ENCODE measurements at places on chromosomes 4 and X.
A peak's percentile ranks its signal among the peaks of the same experiment; 100 is the strongest.

DNA sequence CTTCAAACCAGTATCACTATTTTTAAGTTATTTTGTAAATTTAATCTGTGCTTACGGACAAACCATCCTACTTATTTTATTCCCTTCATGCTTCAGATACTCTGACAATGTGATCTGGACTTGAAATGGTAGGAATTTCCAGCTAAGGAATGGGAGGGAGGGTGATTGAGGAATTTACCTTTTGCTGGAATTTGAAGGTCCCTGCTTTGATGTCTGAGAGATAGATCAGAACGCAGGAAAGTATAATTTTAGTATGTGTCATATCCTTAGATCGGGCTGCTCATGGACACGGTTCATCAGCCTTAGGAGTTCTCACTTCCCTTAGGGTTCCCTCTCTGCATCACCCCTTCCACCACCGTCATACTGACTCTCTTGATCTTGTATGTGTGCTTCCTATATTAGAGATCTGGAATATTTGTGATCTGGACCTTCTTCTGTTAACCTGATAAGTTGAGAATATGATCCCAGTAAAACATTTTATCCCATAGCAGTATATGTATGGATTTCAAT, 16.8 kb downstream of the OCRL start:
- no peaks in the 10 kb centered on the region for H3K4me1 ChIP-seq
- H3K27me3 ChIP-seq, result no peaks in the 10 kb centered on the region
- H3K36me3 ChIP-seq, result peaks cover 17% of the 10 kb centered on the region

GRCh38 chr4:137608085-137608484, 75.8 kb upstream of the PCDH18 start:
- H3K27me3 ChIP-seq, result no peaks in the 10 kb centered on the region
- peak; percentile 39 for DNase-seq
- peaks cover 6% of the 10 kb centered on the region for H3K4me1 ChIP-seq
- no peak overlapping the region for H3K4me3 ChIP-seq
- no peaks in the 10 kb centered on the region for H3K36me3 ChIP-seq
- H3K27ac ChIP-seq, result peak overlapping the region; percentile 27

GRCh38 chrX:2457289-2458133, 43.3 kb downstream of the DHRSX start:
- DNase-seq, result no peak
- H3K27me3 ChIP-seq, result no peaks in the 10 kb centered on the region
- H3K36me3 ChIP-seq, result no peaks in the 10 kb centered on the region
- H3K27ac ChIP-seq, result no peak overlapping the region

DNA sequence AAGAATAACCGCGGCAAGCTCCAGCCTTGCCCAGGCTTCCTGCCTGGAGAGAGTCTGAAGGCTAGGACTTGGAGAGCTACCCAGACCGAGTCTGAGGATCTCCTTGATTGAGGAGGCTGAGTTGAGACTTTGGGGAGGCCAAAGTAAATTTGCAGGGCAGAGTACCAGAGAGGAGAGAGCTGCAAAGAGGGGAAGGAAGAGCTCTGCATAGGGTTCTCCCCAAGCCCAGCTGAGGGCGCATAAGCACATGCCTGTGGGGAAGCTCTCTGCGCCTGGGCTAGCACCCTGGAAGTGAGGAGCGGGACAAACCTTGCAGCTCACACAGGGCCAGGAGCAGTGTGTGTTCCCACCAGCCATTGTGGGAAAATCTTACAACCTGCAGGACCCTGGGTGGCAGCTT, 56.1 kb downstream of the FAM193A start:
- H3K36me3 ChIP-seq, result peaks cover 6% of the 10 kb centered on the region
- H3K4me1 ChIP-seq, result peaks cover 12% of the 10 kb centered on the region
- no peaks in the 10 kb centered on the region for H3K27me3 ChIP-seq
- DNase-seq, result no peak
- H3K27ac ChIP-seq, result no peak overlapping the region

- no peak for DNase-seq
- H3K4me1 ChIP-seq, result no peaks in the 10 kb centered on the region
- H3K4me3 ChIP-seq, result no peak overlapping the region
- no peak overlapping the region for H3K27ac ChIP-seq
- H3K36me3 ChIP-seq, result no peaks in the 10 kb centered on the region
Observed at GRCh38 chrX:26442340-26442739, 226.4 kb downstream of the MAGEB5 start.

GRCh38 chr4:136750897-136751296, 781.4 kb downstream of the PCDH18 start:
- H3K4me1 ChIP-seq, result peaks cover 7% of the 10 kb centered on the region
- H3K4me3 ChIP-seq, result no peak overlapping the region
- H3K27ac ChIP-seq, result no peak overlapping the region
- no peak for DNase-seq
- no peaks in the 10 kb centered on the region for H3K36me3 ChIP-seq

- no peak overlapping the region for H3K27ac ChIP-seq
- H3K4me1 ChIP-seq, result no peaks in the 10 kb centered on the region
- H3K4me3 ChIP-seq, result no peak overlapping the region
- H3K36me3 ChIP-seq, result no peaks in the 10 kb centered on the region
- no peak for DNase-seq
Observed at GRCh38 chr4:126859314-126859713, 773.4 kb upstream of the INTU start.

GRCh38 chrX:9688833-9689232, 76.8 kb downstream of the GPR143 start:
- no peak overlapping the region for H3K27ac ChIP-seq
- DNase-seq, result no peak
- no peak overlapping the region for H3K4me3 ChIP-seq

DNA sequence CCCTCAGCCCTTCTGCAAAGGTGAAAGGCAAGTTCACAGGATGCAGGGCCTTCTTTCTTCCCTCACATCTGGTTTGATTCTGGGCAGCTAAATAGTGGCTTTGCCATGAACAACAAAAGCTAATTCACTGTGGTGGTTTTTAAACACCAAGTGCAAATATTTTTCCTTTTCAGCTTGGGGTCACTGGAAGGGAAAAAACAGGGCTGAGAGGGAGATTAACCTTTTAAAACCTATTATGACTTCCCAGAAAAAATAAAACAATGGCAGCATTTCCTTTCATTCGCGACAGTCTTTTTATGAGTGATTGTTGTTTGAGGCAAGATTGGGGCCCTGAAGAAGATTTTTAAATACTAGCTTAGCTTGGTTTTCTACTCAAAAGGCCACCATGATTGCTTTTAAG, 103.7 kb upstream of the SCML1 start:
- H3K36me3 ChIP-seq, result no peaks in the 10 kb centered on the region
- no peak for DNase-seq
- peak overlapping the region; percentile 47 for H3K27ac ChIP-seq
- H3K27me3 ChIP-seq, result no peaks in the 10 kb centered on the region
- H3K4me1 ChIP-seq, result peaks cover 5% of the 10 kb centered on the region

- H3K36me3 ChIP-seq, result peaks cover 21% of the 10 kb centered on the region
- H3K4me1 ChIP-seq, result peaks cover 36% of the 10 kb centered on the region
- peak; percentile 65 for DNase-seq
- H3K4me3 ChIP-seq, result no peak overlapping the region
- no peak overlapping the region for H3K27ac ChIP-seq
- no peaks in the 10 kb centered on the region for H3K27me3 ChIP-seq
Observed at GRCh38 chrX:136210806-136211205, 40.4 kb downstream of the MAP7D3 start.

- no peak for DNase-seq
- H3K4me1 ChIP-seq, result no peaks in the 10 kb centered on the region
- no peak overlapping the region for H3K4me3 ChIP-seq
- no peak overlapping the region for H3K27ac ChIP-seq
Observed at GRCh38 chrX:37420185-37420584, 71.0 kb downstream of the PRRG1 start.

DNA sequence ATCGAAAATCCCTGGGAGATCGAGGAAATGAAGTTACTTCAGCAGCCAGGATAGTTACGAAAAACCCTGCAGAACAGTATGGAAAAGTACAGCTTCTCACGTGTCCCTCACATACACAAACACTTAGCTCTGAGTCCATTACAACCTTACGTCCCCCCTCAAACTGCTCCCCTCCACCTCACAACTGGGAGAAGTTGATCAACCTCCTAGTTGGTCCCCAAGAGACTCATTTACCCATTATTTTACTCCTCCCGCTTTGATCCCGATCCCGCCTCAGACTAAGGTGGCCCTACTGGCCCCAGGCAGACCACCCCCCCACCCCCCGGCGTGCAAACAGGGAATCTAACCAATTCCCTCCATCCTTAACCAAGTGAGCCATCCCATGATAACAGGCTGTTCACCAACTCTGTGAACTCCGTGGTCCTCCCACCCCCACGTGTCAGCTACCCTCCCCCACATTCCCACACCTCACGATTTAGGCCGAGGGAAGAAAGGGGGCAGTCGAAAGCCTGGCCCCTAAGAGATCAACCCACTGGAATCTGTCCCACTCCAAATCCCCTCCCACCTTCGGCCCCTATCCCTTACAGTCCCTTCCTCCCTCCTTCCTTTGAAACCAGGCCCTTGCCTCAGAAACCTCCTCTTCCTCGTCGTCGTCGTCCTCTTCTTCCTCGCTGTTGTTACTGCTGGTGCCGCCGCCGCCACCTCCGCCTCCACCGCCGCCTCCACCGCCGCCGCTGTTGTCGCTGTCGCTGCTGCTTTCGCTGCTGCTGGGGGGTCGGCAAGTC, 755 bp downstream of the ANKRD17 start:
- peak overlapping the region; percentile 98 for H3K27ac ChIP-seq
- H3K4me3 ChIP-seq, result peak overlapping the region; percentile 95
- H3K36me3 ChIP-seq, result no peaks in the 10 kb centered on the region
- peak; percentile 26 for DNase-seq
- peaks cover 64% of the 10 kb centered on the region for H3K4me1 ChIP-seq

DNA sequence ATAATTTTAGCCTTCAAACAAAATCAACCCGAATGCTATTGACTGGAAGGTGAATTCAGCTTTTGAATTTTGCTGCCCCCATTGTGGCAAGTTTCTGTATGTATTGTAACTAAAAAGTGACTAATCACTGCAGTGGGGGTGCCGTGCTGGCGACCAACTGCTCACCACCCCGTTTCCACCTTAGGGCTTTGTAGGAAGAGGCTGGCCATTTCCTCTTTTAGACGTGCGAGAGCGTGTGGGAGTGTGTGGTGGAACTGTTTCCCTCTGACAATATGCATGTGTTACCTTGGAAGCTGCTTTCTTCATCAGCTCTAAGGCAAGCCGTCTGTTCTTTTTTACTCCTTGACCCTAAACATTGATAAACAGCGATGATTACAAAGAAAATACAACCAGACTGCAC, 78.8 kb downstream of the SEL1L3 start:
- no peak overlapping the region for H3K4me3 ChIP-seq
- DNase-seq, result no peak
- H3K36me3 ChIP-seq, result no peaks in the 10 kb centered on the region
- no peaks in the 10 kb centered on the region for H3K4me1 ChIP-seq
- H3K27ac ChIP-seq, result no peak overlapping the region
- H3K27me3 ChIP-seq, result peaks cover 2% of the 10 kb centered on the region

GRCh38 chr4:159264057-159264456, 161.2 kb downstream of the RAPGEF2 start:
- no peak for DNase-seq
- H3K27me3 ChIP-seq, result no peaks in the 10 kb centered on the region
- no peak overlapping the region for H3K4me3 ChIP-seq
- peaks cover 7% of the 10 kb centered on the region for H3K4me1 ChIP-seq

- H3K4me1 ChIP-seq, result no peaks in the 10 kb centered on the region
- H3K4me3 ChIP-seq, result no peak overlapping the region
- H3K36me3 ChIP-seq, result peaks cover 20% of the 10 kb centered on the region
- no peak overlapping the region for H3K27ac ChIP-seq
- DNase-seq, result peak; percentile 42
Observed at GRCh38 chr4:55078987-55079386, 46.4 kb downstream of the KDR start.

GRCh38 chr4:175435381-175435783, 376.7 kb downstream of the GPM6A start:
- H3K36me3 ChIP-seq, result no peaks in the 10 kb centered on the region
- H3K4me3 ChIP-seq, result no peak overlapping the region
- no peak for DNase-seq
- no peak overlapping the region for H3K27ac ChIP-seq
- H3K27me3 ChIP-seq, result no peaks in the 10 kb centered on the region
- no peaks in the 10 kb centered on the region for H3K4me1 ChIP-seq

- H3K36me3 ChIP-seq, result no peaks in the 10 kb centered on the region
- peak within 1 kb of the TSS; percentile 96 for H3K27ac ChIP-seq
- H3K4me1 ChIP-seq, result peaks cover 30% of the 10 kb centered on the region
- no peaks in the 10 kb centered on the region for H3K27me3 ChIP-seq
- peak; percentile 46 for DNase-seq
Observed at GRCh38 chr4:113979148-113979904, at the start of gene ARSJ. TSS of gene ARSJ (minus strand) at chr4:113979647. CDS start at chr4:113978834, 813 bp downstream.

Data from tibial artery (tissue), 4 donors.